ENCODE measurements at places on chromosomes 2 and 18.

DNA sequence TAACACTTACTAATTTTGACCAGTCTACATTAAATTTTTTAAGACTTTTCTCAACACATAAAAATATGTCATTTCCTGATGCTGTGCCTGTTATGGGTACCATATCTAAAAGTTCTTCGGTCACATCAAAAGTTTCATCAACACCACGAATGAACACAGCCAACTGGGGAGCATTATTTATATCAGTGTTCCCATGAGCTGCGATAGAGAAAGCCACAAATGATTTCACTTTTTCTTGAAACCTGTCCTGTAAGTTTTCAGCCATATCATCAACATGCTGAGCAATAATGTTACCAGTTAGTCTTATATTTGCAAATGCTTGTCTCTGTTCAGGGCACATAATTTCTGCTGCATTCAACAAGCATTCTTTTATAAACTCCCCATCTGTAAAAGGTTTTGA is 30.4 kb upstream of the NCL start:
- no peak for DNase-seq

DNA sequence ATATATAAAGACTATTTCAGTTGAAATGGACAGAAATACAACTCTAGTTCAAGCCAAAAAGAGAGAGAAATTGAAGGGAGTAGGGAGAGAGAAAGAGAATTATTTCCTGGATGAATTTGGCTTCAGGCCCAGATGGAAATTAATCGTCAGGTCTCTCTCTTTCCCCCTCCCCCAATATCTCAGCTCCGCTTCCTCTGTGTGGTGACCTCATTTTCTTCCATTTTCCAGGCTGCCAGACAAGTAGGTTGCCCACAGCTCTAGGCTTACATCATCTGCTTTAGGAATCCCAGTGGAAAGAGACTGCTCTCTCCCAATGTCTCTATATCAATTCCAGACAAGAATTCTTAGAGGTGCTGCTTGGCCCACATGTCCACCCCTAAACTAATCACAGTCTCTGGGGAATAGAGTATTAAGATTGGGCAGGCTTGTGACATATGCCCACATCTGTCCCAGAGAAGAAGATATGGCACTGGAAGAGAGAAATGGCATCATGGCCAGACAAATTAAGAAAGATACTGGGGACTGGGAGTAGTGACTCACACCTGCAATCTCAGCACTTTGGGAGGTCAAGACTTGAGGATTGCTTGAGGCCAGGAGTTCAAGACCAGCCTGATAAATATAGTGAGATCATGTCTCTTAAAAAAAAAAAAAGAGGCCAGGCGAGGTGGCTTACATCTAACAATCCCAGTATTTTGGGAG is 37.2 kb upstream of the CFAP36 start:
- no peak for DNase-seq

DNA sequence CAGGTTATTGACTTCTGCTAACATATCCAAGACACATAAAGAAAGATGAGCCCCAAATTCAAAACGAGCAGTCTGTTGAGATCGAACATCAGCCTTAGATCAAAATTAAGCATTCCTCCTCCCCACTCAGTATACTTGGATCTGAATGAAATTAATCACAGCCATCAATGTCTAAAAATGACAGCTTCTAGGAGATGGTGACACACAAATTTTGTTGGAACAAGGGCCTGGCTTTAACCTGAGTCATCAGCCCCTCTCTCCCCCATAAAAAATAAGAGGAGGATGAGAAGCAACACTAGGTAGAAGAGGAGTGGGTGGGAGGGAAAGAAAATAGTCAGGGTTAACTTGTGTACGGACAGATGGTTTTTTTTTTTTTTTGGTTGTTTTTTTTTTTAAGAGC is 223.1 kb downstream of the EXOC6B start:
- no peak for DNase-seq

DNA sequence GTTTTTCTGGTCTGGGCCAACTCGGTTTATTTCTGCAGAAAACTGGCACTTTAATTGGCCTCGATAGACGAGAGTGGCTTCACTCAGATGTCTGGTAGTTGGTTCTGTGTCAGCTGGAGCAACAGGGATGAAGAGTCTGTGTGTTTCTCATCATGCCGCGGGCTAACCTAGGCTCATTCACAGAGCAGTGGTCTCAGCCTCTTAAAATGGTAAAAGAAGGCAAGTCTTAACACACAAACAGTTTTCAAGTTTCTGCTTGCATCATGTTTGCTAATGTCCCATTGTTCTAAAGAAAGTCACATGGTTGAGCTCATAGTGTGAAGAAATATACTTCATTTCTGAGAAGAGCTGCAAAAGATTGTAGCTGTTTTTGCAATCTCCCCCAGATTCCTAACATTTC is 37.5 kb upstream of the ANXA4 start:
- no peak for DNase-seq

DNA sequence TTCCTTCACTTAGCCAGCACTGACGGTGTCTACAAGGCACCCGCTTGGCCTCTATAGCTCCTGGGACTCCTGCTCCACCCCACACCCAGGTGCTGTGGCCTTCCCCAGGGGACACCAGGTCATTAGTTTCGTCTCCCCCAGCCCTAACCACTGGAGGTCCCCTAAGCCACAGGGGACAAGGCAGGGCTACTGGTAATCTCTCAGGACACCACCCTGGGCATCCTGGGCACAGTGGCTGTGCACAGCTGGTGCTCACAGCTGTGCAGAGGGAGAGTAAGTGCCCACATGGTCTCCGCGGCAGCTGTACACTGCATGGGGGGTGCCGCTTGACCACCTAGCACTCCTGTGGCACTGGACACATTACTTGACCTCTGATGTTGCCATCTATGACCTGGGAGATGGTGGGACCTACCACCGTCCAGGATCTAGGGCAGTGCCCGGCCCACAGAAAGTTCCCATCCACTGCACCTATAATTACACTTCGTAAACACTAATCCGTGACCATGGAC is 134.0 kb downstream of the HDAC4 start:
- no peak for DNase-seq

DNA sequence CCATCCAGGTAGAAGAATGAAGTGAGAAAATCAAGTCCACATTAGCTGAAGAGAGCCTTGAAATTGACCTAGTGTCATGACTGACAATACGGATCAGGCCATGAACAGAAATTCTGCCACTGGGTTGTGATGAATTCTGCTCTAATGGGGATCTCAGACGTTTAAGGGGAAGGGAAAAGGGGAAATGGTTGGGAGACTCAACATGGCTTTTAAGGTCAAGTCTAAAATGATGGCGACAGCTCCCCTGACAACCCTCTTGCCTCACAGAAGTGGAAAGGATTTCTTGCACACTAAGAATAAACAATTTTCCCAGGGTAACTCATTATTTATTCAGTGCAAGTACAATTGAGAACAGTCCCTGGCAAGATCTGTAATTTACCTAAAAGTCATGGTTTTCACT is 302.5 kb upstream of the ACVR2A start:
- DNase-seq, result no peak

DNA sequence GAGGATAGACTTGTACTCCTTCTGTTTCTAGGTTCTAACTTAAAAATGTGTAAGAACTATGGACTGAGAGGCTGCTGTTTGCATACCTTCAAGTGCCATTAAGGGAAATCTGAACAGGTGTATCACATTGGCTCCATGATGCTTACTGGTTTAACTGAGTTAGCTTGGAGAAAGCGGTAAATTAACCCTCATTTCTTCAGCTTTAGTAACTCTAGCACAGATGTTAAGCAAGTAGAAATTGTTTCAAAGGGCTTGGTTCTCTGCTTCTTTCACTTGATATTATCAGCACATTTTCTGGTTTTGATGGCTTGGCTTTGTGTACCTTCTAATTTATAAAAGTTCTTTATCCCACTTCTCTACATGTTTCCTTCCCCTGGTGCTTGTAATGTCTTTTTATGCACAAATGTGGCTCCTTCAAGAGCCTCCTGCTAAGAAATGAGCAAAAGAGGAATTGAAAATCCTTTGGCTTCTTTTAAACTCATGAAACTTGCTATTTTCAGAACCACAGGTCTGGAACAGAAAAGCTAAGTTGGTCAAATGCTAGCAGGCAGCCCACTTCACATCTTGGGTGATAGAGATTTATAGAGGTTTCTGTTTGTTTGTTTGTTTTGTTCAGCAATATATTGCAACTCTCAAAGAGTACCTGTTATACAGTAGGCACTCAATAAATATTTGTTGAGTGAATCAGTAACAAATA is 249.9 kb upstream of the THUMPD2 start:
- no peak for DNase-seq

- DNase-seq, result no peak
These were observed 35.8 kb upstream of the ARHGAP25 start for GRCh38 chr2:68698567-68699377.

DNA sequence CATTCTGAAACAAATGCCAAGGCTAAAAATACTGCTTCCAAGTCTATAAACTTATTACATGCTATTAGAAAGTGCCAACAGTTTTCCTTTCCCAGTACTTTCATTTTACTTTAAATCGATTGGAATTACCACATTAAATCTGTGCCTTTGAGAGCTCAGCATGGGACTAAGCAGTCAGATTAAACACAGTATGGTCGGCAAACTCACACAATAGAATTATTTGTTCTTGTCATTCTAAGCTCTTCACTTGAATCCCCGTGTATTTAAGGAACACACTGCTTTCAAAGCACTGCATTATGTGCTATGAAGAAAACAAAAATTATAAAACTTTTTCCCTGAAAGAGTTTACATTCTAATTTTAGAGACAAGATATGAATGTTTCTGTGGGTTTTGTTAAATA is 444.4 kb upstream of the SLC39A10 start:
- no peak for DNase-seq

DNA sequence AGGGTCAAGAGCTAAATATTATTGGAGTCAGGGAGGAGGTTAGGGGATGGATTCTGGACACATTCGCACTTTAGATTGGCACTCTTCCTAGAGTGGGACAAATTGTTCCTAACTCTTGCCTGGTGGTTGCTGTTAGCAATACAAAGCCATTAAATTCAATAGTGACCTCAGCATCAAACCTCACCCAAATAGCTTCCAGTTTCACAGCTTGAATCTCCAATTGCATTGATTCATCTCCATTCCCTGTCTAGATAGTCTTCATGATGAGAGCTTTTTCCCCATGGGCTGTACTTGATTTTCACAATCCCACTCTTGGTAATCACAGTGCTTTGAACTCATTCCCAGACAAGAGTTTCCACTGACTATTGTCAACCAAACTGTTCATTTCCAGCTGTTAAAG is 585.9 kb upstream of the SYT4 start:
- no peak for DNase-seq

DNA sequence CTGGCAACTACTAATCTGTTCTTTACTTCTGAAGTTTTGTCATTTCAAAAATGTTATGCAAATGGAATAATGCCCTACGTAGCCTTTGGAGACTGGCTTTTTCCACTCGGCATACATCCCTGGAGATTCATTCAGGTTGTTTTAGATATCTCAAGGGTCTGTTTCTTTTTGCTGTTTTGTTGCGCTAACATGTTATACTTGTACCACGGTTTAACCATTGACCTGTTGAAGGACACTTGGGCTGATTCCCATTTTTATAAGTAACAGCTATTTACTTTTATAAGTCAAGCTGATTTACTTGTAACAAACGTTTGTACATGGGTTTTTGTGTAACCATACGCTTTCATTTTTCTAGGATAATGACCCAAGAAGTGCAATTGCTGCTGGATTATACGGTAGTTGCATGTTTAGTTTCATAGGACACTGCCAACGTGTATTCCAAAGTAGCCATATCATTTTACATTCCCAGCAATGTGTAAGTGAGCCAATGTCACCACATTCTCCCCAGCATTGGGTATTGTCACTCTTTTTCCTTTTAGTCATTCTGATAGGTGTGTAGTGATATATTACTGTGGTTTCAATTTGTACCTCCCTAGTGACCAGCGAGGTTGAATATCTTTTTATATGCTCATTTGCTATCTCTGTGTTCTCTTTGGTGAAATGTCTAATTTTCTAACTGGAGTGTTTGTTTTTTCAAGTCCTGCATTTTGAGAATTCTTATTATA is 36.5 kb upstream of the STAT4 start:
- DNase-seq, result no peak

DNA sequence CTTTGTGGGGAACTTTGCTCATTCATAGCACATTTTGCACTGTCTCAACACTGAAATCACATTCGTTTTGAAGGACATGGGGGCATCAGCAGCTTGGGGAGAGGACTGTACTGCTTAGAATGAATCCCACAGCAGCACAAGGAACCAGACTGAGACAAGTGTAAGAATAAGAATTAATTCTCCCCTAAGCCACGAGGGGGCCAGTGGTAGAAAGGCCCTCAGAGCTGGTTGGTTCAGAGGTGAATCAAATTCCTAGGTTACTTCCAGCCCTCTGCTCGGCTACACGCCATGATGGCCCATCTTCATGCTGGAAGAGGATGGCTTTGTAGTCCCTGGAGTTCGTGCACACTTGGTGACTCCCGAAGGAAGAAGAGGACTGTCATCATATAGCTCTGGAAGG is 12.0 kb upstream of the MC5R start:
- DNase-seq, result no peak

GRCh38 chr2:217611056-217611455 is 391.7 kb downstream of the TNS1 start:
- no peak for DNase-seq

GRCh38 chr18:71327850-71328249 is 1039.0 kb downstream of the SOCS6 start:
- DNase-seq, result no peak

DNA sequence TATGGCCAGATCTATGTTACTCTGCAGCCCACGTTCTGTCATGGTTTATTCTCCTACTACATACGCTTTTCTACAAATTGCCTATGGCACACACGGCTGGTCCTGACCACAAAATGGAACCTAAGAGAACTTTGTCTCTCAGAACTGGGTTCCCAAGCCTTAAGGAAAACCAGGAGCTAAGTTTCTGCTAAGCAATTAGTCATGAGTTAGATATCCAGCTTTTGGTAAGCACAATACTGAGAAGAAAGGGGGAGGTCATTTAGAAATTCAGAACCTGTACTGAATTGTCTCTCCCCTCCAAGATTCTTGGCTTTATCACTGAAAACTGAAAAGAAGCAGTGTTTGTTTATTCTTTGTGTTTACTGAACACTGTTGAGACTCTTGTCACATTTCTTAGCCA is 283.5 kb upstream of the TANK start:
- DNase-seq, result no peak

DNA sequence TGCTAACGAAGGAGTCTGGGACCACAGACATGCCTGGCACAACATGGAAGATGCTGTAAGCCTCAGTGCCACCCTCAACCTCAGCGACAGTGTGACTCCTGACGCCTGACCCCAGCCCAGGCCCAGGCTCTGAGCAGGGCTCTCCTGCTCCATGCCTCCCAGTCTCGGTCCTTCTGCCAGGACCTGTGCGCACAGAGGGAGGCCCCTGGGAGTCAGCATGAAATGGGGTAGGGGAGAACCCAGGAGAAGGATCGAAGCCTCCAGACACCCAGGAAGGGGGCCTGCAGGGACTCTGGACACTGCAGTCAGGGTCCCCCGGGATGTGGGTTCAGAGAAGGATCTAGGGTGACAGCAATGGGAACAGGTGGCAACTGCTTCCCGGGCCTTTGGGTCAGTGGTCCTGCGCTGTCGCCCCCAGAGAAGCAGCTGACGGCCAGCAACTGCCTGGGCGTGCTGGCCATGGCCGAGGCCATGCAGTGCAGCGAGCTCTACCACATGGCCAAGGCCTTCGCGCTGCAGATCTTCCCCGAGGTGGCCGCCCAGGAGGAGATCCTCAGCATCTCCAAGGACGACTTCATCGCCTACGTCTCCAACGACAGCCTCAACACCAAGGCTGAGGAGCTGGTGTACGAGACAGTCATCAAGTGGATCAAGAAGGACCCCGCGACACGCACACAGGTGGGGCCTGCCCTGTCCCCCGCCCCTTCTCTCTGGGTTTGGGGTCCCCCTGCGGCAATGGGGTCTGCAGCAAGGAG is 233.9 kb downstream of the ATAD2B start:
- DNase-seq, result no peak
